SK-N-SH (cell line): ENCODE measurements at places on chromosomes 12 and 14.

- no peak for DNase-seq
These were observed 48.7 kb downstream of the ATP2A2 start for GRCh38 chr12:110329710-110330109.

GRCh38 chr12:96093543-96094196 is 58.3 kb upstream of the LTA4H start:
- no peak for DNase-seq

DNA sequence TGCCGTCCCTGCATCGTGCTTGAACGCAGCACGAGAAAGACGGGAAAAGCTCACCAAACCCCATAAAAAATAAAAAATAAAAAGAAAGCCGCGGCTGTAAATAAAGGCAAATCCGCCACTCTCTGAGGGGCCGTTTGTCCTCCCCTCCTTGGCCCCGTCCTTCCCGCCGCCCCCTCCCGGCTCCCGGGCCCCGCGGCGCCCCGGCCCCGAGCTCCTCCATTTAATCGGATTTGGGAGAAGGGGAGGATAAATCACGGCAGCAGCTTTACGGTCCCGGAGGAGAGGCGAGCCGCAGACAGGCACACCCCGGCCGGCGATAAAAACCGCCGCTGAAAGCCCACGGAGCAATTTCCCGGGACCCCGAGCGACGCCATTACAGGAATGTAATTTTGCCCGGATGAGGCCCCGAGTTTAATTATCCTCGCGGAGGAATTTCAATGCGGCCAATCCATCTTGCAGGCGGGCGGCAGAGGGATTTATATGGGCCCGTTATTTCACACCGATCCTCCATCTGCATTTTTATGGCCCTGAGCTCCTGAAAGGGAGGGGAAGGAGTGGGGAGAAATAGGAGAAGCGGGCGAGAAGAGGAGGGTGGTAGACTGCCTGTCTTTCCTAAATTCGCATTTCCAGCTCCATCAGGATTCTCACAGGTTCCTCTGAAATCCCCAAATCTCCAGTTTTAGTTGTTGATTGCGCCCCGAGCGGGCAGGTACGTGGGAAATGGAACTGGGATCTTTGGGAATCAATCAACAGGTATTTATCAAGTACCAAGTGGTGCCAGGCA is 1.3 kb upstream of the ATP5MC2 start:
- no peak for DNase-seq

DNA sequence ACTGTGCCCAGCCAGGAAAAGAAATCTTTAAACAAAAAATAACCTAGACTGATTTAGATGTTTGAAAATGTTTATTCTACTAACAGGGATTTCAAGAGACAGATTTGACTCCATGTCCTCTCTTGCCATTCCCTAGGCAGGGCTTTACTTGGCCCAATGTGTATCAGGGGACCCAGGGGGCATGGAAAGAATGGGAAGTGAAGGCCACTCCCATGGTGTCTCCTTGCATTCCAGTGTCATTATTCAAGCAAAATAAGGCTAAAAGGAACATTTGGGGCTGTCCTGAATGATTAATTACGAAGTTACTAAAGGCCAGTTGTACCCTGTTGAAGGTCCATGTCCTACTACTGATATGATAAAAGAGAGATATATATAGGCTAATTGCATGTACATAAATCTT is 151.9 kb upstream of the ATF7IP start:
- DNase-seq = no peak

DNA sequence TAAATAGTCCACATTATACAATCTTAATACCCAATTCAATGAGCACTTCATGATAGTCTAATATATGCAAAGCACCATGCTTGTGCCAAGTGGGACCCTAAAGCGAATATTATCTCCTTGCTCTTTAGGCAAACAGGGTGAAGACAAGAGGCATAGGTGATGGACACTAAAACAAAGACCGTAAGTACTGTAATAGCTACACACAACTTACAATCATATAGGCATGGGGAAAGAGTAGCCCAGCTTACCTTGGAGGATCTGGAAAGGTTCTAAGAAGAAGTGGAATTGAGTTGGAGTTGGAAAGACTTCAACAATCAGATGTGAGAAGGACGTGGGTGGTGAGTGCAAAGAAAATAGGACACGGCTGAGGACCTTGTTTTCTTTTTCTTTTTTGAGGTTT is 19.1 kb upstream of the BCL2L14 start:
- no peak for DNase-seq

DNA sequence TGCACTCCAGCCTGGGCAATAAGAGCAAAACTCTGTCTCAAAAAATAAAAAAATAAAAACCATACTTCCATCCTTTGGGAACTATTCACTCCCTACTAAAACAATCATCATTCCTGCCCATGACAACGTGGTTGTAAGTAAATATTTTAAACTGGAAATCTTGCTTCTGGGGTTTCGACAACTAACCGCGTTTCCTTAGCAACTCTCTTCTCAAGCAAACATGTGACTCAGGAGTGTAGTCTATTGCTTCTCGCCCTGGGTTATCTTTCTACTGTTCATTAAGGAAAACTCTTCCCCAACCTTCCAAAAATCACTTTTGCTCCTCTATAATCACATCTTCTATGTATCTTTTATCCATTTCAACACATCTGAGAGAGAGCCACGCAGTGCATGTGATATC is 21.8 kb downstream of the APPL2 start:
- DNase-seq = no peak

DNA sequence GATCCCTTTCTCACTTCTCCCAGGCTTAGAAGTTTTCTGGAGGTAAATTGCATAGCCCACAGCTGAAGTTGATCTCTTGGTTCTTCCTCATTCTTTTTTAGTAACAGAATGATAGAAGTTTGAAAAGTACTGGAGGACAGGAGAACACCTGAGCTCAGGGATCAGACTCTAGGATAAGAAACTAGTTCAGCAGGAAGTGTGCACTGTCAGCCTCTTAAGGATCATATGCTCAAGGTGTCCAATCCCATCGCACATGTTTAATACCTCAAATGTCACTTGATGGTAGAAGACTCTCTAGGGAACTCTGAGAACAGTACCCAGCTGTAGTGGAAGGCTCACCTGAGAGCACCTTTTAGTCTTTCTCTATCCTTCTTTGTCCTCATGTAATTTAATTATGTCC is 14.7 kb upstream of the LIMA1 start:
- DNase-seq = no peak

DNA sequence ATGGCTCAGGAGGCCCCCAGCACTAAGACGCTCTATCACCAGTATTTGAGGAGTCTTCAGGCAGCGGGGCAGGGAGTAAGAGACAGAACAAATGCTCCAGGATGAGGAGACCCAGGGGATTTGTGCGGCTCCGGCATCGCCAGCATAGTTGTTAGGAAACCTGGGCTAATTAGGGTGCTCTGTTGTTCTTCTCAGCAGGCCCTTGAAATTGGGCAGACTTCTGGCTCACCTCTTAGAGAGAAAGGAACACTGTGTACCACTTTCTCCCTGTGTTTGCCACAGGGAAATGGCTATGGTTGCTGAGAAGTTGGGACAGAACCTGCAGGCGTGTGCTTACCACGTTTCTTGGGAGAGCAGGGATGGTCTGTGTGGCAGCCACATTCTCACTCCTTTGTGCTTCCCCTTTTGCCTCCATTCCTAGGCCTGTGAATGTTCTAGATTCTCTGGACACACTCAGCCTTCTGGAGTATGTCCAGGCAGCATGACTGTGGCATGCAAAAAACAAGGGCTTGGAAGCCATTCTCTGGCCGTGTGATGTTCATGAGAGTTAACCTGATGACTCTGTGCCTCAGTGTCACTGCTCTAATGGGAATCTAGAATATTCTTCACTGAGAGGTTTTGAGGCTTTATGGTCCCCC is 109.0 kb downstream of the CHST11 start:
- no peak for DNase-seq
